ENCODE measurements at places on chromosomes 6 and 20.

- no peak for DNase-seq
Measured at GRCh38 chr6:154249499-154250298, 106.9 kb downstream of the IPCEF1 start.

DNA sequence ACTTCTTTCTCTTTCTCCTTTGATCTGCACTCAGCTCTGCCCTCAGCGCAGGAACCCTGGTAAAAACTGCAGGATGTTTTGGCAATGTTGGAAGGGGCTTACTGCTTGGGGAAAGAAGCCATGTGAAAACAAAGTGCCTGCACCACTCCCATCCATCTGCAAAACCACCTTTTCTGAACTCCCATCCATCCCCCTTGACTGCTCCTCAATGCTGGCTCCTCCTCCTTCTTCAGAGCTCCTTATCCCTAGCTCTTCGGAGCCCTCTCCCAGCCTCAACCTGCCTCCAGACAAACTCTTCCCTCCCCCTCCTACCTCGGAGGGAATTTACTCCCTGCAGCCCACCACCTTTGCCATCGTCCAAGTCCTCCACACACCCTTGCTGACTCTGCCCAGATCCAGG lies 4.2 kb upstream of the ZBTB12 start:
- no peak for DNase-seq

DNA sequence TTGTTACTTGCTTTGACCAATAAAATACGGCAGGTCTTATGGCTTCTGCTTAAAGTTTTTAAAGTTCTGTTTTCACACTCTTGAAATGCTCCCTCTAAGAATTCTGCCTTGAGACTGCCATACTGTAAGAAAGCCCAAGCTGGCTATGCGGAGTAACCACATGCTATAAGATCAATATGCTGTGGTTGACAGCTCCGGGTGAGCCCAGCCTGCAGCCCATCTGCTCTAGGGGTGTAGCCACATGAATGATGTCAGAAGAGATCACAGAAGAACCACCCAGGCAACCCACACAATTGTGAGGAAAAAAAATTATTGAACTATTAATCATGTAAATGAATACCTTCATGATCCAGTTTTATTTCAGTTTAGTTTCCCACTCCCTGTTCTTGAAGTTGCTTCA lies 26.1 kb upstream of the SH3BGRL2 start:
- DNase-seq, result no peak

GRCh38 chr6:39830444-39830843 lies 38.3 kb downstream of the DAAM2 start:
- DNase-seq, result no peak

DNA sequence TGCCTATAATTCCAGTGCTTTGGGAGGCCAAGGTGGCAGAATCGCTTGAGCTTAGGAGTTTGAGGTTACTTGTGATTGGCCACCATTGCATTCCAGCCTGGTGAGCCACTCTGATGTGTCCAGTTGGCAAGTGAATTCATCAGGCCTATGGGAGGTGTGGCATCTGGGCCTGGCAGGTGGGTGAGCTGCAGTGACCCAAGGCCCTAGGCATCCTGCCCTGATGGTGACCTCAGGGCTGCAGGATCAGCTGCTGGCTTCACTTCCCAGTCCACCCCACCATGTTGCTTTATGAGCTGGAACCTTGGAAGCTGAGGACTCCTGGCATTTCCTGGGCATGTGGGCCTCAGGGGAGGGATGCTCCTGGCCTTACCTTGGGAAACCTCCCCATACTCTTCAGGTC lies 20.5 kb downstream of the RSPH9 start:
- DNase-seq, result no peak

GRCh38 chr20:56801971-56802755 lies 173.1 kb downstream of the TFAP2C start:
- DNase-seq, result no peak

- no peak for DNase-seq
Measured at GRCh38 chr6:4610256-4610655, 165.9 kb upstream of the CDYL start.

DNA sequence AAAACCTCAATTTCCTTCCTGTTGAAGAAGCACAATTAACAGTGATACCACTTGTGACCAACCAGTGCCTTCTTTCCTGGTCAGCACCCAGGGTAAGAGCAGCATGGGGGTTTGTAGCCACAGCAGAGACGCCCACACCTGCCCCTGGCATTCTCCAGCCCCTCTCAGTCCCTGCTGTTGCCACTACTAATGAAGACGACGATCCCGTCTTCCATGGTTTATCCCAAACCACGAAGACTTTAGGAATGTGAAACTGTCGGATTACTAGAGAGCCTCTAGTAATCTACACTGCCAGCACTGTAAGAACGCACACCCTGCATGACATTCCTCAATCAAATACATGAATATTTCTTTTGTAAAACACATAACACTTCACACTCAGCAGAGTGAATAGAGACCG lies 60.0 kb downstream of the GINS1 start:
- DNase-seq, result no peak

GRCh38 chr6:166760288-166760687 lies 133.2 kb upstream of the RPS6KA2 start:
- no peak for DNase-seq

GRCh38 chr6:41707565-41708200 lies 27.7 kb downstream of the TFEB start:
- DNase-seq, result no peak

Measured in NCI-H524 (cell line).